ENCODE measurements at places on chromosomes 7 and 10. TPM values are rescaled to one million over a fixed set of nuclear protein-coding genes. Genes with fewer than 3 reads are reported as not detected.

DNA sequence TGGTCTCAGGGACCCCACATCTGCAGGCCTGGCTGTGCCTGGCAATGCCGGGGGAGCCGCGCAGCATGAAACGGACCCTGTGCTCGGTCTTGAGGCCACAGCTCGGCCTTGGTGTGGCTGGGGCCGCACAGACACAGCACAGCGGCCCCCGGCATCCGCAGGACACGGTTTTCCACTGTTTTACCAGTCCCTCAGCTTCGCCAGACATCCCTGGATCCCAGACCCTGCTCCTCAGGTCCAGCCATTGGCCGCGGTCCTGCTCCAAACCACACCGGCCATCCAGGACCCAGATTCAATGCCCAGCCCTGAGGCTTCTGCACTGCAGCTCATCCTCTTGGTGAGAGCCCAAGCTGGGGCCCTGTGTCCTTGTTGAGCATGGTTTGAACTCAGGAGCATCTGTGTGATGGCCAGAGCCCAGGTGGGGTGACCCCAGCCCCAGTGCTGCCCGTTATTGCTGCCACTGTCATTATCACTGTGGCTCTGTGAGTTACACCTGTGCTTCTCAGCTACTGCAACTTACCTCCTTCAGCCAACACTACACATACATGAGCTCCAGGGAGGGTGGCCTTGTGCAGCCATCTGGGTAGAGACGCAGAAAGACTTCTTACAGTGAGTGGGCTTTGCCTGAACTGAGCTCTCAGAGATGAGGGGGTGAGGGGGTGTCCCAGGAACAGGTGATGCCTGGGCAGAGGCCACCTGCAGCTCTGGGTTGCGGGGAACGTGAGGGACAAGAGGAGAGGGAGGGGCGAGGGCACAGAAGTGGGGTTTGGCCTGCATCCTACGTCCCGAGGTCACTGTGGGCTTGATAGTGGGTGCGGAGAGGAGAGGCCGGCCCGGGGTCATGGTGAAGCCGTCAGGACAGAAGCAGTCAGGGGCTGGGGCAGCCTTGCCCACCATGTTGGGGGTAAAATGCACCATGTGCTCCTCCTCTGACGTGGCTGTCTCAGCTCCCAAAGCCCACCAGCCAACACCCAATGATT lies 567.6 kb downstream of the PTPRN2 start:
- DNase-seq, result no peak

DNA sequence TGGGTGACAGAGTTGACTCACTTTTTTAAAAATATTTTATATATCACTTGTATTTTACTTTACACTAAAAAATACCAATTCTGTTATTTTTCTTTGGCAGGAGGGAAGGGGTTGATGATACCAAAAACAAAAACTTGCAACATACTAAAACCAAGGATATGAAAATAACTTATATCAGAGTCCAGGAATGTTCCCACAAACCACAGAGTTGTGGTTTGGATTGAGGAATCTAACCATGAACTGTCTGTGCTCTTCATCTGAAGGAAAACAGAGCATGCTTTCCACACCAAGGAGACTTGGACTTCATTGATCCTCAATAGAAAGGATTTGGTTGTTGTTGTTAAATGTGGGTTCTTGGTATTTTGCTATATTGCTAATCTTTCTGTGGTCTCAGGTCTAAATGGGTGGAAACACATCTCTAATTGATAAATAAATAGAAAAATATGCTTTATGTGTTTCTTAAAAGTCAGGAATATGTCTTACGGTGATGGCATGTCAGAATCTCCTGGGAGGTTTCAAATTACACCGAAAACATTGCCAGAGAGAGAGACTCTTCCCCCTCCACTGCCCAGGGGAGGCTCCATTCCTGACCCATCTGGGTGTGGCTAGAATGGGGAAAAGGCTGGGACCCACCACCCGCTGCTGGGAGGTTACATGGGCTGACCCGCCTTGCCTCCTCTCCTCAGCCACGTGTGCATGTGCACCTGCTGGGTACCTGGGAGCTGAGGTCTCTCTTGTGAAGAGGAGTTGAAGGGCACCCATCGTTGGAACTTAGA lies 46.9 kb upstream of the STK17A start:
- DNase-seq, result no peak

DNA sequence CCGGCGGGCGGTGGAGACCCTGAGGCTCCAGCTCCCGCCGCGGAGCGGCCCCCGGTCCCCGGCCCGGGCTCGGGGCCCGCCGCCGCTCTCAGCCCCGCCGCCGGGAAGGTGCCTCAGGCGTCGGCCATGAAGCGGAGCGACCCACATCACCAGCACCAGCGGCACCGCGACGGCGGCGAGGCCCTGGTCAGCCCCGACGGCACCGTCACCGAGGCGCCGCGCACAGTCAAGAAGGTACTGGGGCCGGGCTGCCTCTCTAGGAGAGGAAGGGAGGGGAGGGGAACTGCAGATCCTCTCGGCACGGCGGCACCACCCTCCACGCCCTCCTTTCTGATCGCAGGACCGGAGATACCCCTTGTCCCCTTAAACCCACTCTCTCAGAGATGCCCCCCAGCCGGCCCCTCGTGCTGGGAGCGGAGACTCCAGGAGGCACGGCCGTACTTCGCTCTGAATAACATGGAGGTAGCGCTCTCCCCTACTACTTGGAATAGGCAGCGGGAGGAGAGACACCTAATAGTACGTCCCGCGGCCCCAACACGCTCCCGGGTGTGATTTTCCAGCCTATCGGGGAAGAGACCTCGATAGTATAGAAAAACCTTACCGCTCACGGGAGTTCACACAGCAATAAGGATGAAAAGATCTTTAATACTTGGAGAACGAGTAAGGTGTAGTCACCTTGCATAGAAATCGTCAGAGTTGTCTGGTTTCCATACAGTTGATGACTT lies 538 bp downstream of the AHCYL2 start:
- peak; percentile 54 for DNase-seq

DNA sequence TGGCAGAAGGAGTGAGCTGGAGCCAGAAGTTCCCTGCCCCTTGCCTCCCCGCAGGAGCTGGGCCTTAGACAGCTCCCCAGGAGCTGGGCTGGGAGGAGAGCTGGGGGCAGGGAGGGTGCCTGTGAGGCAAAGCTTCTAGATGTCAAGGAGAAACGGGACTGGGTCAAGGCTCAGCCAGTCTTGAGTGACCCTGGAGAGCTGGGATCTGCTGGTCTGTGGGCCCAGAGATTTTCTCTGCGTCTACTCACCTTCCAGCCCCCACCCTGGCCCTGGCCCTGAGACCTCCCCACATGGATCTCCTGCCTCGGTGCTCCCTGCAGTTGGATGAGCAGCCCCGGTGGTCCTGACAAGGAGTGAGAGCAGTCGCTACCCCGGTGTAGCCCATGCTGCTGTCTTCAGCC lies 20.3 kb upstream of the SHH start:
- peak; percentile 3 for DNase-seq

DNA sequence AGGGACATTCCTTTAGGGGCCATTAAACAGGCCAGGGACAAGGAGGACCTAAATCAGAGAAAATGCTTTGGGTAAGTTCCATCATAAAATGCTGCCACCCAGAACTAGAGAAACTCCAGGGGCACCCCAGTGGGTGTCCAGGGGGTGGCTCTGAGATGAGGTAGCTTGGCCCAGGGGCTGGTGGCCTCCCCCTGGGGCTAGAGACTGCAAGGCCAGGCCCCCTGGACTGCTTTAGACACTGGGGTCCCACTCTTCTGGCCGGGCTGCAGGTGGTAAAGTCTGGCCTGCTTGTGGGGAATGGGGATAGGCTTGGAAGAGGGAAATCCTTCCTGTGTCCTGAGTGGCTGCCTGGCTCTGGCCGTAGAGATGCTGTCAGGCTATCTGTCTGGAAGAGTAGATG lies 169.6 kb upstream of the PODXL start:
- DNase-seq, result no peak

DNA sequence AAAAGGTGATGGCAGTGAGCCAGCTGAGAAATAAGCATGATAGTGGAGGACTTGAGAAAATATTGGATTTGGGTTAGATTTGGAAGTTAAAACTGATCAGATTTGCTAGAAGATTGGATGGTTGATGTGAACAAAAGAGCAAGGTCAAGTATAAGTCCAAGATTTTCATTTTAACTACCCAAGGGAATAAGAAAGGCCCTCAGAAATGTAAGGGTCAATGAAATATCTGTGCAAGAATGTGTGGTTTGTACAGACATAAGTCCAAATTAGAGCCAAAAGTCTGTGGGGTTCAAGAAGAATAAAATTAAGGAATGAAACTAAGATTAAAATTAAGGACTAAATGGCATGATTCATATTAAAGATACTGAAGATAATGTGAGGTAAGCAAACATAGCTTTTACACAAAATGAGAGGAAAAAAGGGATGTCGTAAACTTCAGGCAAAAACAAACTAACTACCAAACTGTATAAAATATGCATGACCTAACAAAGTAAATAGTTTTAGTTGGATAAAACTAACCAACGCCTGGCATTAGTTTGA lies 78.4 kb upstream of the CACNA2D1 start:
- DNase-seq, result no peak

GRCh38 chr7:78720066-78720465 lies 733.4 kb downstream of the MAGI2 start:
- no peak for DNase-seq

GRCh38 chr7:151621961-151622360 lies 102.3 kb upstream of the RHEB start:
- no peak for DNase-seq

DNA sequence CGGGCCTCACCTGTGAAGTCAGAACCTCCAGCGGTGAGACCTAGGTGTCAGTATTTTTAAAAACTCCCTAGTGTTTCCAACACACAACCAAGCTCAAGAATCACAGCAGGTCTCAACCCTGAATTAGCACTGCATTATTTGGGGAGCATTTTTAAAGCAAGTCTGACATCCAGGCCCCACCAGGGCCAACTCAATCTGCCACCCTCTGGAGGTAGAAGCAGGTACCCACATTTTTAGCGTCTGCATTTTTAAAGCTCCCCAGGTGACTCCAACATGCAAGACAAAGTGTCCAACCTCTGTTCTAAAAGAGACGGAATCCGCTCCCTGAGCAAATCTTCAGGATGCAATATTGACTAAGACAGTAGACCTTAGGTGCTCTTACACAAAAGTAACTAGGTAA lies 225.7 kb downstream of the TNS3 start:
- no peak for DNase-seq

DNA sequence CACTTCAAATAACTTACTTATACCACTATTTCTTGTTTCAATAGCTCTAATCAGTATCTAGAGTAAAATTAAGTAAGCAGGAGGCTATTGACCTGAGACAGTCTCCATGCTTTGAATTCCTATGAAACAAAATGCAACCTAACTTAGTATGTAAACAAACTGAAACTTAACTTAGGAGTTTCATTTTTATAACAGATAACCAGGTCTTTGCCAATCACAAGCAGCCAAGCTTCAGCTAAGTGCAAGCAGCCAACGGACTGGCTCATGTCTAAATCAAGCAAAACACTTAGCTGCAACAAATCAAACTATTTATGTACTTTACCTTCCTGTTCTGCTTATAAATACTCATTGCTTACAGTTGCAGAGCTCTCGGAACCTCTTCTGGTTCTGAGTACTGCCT lies 4.4 kb upstream of the GSTK1 start:
- no peak for DNase-seq

DNA sequence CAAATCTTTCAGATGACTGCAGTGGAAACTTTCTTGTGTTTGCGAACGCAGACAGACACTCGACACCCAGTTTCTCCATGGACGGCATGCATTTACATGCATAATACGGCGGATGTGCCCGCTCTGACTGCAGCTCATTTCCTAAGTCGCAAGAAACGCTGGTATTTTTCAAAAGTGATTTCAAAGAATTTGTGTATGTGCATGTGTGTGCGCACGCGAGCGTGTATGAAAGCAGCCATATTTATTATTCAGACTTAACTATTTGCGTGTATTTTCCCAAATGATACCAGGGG lies 436.5 kb upstream of the MGMT start:
- DNase-seq, result no peak

DNA sequence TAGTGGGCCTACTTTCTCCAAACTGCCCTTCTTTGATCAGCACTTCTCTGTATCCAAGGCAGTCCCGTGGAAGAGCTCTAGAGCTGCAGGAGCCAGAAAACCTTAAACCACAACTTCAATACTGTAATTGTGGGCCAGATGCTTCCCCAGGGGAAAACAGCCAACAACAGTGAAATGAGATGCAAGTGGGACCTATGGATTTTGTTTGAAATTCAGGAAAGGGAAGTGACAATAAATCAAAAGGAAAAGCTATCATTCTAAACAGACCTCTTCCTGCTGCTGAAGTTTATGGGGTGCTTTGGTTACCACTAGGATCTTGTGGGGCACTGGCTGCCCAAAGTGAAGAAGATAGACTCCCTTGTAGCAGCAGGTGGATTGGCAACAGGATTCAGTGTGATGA lies 1031.7 kb downstream of the LRMDA start:
- no peak for DNase-seq

DNA sequence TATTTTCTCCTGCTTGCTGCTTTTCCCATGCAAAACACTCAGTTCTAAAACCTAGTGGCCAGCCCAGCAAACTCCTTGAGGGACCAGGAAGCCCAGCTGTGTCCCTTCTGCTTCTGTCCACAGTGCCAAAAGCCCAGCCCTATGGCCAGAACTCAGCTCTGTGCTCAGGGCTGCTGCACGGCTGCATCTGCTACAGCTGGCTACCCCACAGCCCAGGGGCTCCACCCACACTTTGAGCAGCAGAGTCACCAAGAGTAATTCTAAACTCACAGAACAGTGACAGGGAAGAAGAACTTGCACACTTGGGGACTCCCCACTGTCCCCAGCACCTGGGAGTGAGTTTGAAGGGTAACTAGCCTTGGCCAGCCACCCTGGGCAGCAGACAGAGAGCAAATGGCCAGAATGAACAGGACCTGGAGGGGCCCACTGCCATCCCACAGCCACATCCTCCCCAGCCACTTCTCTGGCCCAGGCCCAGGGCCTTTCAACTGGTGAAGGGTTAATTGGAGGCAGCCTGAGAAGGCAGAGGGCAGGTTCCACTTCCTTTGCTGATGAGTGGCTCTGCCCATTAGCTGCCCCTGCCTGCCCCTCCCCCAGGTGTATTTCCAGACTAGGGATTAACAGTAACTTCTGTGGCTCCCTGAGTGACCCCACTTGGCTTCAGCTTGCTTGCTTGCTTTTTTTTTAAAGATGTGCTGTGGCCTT lies 28.1 kb upstream of the TRIM8 start:
- peak; percentile 69 for DNase-seq

CYP2E1 gene
- 0.46 TPM for polyA plus RNA-seq

FAM237B gene
- not detected for polyA plus RNA-seq

AKR1B15 gene
- polyA plus RNA-seq, result not detected

Measured in heart left ventricle (tissue), 16 donors.